ENCODE measurements at places on chromosomes 6 and 20.

DNA sequence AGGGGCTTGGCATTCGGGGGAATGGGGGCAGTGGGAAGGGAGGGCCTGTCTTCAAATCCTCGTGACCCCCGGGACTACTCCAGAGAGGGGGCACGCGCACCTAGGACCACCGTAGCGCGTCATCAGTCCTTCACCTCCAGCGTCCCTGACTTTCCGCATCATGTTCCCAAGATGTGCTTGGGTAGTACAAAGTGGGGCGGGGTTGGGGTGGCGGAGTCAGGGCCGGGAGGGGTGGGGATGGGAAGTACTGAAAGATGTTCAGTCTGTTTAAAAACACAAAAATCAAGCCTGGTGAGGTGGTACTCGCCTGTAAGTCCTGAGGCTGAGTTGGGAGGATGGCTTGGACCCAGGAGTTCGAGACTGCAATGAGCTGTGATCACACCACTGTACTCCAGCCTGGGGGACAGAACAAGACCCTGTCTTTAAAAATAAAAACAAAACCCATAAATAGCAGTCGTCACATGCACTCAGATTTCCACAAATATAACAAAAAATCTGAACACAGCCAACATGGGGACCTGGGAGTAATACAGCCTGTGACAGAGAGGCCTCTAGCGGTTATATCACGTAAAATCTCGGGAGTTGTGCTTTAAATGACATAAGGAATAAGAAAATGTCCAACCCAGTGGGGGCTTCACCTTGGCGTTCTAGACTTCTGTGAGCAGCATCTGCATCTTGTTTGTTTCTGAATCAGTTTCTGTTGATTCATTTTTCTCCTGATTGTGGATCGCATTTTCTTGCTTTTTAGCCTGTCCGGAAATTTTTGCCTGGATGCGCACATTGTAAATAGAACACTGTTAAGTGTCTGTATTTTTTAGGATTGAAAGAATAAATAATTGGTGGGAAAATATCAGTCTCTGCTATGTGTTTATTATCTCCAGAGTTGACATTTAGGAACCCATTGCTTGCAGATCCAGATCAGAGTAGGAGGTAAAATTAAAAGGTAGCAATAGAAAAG is 698 bp upstream of the LRP11 start:
- DNase-seq, result peak; percentile 70

- no peak for DNase-seq
These were observed 81.0 kb downstream of the FYN start for GRCh38 chr6:111792241-111792640.

GRCh38 chr20:31770243-31770642 is 31.2 kb downstream of the TPX2 start:
- no peak for DNase-seq

GRCh38 chr6:43814865-43815264 is 44.9 kb downstream of the VEGFA start:
- no peak for DNase-seq

DNA sequence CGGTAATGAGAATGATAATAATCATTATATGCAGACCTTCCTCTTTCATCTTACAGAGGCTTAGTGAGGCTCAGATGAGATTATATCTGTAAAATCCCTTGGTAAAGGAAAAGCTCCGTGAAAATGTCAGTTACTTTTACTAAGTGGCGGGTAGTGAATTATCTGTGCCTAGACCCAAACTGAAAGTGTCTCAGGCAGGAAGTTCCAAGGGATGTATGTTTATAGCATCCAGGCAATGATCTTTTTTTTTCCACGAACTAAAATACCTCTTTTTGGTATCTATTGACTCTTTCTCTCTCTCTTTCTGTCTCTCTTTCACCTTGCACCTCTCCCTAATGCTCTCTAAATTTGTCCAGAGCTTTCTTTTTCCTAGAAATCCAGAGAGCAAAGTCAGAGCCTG is 5.0 kb downstream of the TCF21 start:
- DNase-seq, result no peak

GRCh38 chr20:4369798-4370124 is 351.9 kb upstream of the PRND start:
- no peak for DNase-seq

GRCh38 chr20:29741594-29741893 is 1515.9 kb upstream of the DEFB115 start:
- no peak for DNase-seq

DNA sequence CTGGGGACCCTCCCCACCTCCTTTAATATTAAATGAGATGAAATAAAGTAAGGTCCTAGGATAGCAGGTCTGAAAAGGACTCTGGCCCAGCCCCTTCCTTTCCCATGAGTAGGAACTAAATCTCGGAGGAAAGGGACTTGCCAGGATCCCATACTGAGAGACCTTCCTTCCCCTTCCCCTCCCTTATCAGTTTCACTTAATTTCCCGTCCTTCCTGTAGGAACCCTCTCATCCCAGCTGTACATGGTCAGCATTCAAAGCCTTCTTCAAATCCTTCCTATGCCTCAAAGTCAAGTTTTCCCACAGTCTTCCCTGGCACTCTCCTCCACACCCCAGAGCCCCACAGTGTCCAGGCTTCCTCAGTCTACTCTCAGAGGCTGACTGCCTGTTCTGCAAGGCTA is 71.3 kb upstream of the MYL9 start:
- DNase-seq, result no peak

DNA sequence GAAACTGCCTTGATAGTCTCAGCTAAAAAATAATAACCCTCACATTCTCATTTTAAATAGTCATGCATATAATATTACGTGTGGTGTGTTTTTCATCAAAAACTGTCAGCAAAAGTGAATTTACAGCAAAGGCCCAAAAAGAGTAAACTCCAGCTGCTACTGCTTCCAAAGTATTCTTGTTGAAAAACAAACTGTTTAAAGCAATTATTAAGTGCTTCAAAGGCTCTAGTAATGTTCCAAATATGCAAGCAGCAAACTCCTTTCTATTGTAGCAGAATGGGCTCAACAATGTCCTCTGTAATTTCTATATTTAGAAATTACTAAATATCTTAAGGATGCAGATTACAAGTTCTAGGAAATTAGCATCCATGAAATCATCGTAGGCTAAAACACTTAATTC is 280.0 kb upstream of the TBX18 start:
- DNase-seq, result no peak

DNA sequence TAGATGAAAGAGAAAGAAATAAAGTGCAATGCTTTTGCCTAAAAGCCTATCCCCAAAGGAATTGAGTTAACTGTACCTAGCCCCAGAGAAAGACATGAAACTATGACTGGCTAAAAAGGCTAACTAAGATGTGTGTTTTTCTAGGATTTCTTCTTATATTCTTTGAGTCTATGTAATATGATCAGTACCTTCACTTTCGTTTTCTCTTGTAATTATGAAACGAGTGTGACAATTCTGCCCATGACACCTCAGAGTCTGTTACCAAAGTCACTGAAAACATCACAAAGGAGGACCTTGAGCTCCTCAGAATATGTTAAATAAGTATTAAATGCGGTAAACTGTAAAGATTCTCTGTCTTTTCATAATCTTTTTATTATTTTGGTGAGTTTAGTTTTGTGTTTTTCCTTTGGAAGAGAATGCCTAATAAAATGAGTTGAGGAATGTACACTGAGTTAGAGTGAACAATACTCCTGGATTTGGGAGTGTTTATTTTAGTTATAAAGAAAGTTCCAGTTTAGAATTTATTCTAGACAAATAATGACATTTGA is 141.3 kb downstream of the FUT9 start:
- no peak for DNase-seq

DNA sequence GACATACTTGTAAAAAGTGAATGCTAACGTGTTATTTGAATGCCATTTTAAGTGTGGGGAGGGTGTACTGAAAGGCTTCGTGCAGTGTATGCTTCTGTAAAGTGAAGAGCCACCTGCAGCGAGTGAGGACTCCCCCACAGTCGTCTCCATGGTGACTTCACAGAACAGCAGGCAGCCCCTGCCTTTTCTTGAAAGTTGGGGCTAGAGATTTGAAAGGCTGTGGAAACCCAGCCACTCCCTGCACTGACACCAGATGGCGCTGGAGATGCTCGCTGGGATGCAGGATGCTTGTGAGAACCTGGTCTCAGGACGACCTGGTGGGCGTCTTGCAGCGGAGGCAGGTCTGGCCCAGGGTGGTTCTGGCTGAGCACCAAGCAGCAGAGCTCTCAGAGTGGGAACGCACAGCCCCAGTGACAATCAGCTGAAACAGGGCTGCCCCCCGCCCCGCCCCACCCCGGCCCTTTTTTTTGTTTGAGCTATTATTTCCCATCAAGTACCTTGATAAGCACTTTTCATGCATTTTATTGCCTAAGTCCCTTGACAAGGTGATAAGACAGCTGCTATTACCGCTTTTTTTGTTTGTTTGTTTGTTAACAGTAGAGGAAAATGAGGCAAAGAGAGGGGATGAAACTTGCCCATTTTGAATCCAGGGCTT is 150.3 kb downstream of the SYCP2 start:
- DNase-seq, result peak; percentile 6

- no peak for DNase-seq
These were observed 91.4 kb downstream of the PLCB4 start for GRCh38 chr20:9160331-9160730.

DNA sequence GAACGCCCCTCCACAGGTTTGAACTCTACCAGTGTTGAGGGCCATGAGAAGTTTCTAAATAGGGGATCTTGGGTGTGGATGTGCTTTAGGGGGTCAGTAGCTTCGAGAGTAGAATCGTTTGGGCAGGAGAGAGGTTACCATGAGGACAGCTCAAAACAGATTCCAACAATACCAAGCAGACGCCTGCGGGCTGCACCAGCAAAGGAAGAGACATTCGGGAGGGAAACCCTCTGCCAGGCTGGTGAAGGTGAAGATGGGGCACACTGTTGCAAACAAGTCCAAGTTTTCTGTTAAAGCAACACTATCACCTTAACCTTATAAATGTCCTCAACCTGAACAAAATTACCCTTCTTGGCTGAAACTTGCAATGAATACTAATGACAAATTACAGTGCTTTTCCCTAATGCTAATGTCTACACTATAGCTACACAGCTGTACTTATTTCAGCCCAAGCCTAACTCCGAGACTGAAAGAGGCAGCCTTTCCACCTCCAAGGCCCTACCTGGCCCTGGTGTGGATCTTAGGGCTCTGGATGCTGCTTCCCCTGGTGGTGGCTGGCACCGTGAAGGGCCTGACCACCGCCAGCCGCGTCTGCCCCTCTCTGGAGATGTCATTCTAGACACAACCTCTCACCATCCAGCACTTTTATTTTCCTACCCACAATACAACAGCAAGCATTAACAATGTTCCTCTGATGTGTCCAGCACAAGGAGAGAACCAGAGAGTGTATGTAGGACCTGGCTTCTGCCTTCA is 80.1 kb downstream of the DLL1 start:
- DNase-seq, result no peak

- no peak for DNase-seq
These were observed 150.2 kb downstream of the CDH26 start for GRCh38 chr20:60108397-60108796.

Data from hematopoietic multipotent progenitor cell treated with erythropoietin and hydrocortisone succinate and interleukin-3 and kit ligand, for 15 days (in vitro differentiated cells).